CD14-positive monocyte (primary cell): ENCODE measurements at places on chromosomes 12 and 14.
A peak's percentile ranks its signal among the peaks of the same experiment; 100 is the strongest.

- DNase-seq: peak; percentile 42
Observed at GRCh38 chr12:94242901-94243300, 94.5 kb downstream of the PLXNC1 start.

- no peak for DNase-seq
Observed at GRCh38 chr14:72925815-72926291, 411 bp upstream of the DCAF4 start.

- DNase-seq: no peak
Observed at GRCh38 chr14:51933191-51933590, 56.2 kb upstream of the RTRAF start.

DNA sequence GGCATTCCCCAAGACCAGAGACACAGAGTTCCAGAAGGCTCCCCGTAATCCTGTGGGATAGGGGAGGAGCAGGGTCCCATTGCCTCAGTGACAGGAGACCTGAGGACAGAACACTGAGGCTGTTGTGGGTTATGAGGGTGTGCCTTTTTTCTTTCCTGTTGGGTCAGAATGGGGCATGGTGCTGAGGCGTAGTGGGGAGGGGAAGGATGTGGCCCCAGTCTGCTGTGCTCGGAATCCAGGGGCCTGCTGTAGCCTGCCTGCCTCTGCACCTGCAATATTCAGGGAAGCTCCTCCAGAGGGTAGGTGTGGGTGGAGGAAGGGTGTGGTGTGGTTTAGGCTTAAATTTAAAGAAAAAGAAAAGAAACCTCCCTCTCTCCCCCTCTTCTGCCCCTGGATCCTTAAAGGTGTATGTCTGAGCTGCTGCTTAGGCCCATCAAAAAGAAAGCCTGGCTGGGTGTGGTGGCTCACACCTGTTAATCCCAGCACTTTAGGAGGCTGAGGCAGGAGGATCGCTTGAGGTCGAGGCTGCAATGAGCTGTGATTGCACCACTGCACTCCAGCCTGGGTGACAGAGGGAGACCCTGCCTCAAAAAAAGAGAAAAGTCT lies 18.7 kb downstream of the PLEKHG3 start:
- DNase-seq: peak; percentile 34

DNA sequence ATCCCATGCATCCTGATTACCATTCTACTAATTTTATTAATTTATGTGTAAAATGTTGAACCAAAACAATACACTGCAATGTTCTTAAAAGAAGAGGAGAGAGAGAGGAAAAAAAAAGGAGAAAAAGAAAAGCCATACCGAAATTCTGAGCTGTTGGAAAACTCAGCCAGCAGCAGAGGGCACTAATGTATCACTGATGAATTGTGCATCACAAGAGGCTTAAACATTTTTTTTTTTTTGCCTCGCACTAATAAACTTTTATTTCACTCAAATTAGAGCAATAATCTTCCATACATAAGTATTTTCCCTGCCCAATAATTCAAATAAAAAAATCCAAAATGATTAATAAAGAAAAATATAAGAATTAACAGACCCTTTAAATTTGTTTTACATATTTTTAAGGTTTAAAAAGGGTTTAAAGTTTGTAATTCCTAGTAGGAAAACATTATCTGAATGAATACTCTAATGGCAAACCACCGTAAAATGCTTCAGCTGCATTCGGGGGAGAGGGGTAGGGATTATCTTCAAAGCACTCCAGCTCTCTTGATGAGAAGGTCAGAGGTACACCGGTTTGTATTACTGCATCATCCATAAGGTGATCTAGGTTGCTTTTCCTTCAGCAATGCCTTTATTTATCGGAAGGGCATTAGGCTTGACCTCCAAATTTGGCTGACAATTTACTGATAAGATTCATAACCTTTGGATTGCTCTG lies 41.9 kb downstream of the ATP23 start:
- DNase-seq: no peak

DNA sequence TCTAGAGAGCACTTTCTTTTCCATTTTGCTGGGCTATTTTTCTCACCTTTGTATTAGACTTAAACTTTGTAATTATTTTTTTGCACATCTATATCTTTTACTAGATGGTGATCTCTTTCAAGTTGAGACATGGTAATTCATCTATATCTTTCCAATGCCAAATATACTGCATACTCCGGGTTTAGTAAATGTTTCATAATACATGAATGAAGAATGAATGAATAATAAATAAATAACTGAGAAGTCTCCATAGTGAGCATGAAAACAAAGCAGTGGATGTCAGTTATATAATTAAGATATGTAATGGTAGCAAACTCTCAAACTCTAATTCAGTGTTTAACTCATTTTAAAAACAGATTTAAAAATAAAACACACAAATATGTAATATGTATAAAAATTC lies 342.5 kb upstream of the KITLG start:
- DNase-seq: no peak

DNA sequence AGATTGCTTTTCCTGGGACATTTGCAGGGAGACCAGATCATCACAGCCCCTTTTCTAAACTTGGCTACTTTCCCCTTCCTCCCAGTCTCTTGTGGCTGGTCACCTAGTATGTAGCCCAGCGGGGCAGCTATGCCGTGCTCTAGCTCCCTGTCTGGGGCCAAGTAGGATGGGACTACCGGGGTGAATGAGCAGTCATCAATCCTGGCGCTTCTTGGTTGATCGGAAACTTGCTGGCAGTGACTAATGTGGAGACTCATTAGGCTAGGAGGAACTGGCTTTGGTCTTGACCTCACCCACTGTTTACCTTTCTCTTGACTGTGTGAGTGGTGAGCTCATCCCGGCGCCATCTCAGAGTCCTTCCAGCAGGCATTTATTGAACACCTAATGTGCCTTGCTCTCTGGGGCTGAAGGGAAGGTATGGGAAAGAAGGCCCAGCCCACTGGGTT lies 15.9 kb downstream of the PLEKHG3 start:
- DNase-seq: peak; percentile 54

- DNase-seq: peak; percentile 89
Observed at GRCh38 chr12:7935590-7936581, at the start of gene SLC2A3. Gene SLC2A3 (minus strand): TSS chr12:7936187. CDS start chr12:7936034, 153 bp downstream.

DNA sequence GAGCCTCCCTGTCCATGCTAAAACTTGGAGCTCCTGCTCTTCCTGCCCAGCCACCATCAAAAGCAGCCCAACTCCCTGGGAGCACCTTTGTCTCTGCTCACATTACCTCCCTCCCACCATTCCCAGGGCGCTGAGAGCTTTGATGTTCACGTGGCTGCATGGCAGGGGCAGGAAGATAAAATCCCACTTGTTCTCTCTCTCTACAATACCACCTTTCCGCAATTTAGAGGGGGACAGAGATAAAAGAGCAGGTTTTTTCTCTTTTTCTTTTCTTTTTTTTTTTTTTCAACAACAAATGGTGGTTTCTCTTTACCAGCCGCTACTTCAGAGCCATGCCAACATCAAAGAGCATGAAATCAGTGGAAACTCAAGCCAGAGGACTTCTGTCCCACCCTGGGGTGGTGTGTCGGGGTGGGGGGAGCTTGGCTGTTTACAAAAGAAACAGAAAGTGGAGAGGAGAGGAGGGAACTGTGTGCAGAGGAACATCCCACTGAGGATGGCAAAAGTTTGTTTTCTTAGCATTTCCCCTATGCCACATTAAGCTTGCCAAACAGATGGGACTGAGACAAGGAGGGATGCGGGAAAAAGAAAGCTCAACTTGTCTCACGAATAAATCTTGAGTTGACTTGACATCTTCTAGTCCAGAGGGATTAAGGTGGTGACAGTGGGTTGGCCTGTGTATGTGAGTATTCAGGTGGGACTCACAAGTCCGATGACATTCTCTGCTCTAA lies 103.7 kb upstream of the NUDT4 start:
- no peak for DNase-seq
